ENCODE measurements at places on chromosomes 3 and 15.

GRCh38 chr3:39141171-39141995 lies 12.0 kb downstream of the CSRNP1 start:
- no peak for DNase-seq

DNA sequence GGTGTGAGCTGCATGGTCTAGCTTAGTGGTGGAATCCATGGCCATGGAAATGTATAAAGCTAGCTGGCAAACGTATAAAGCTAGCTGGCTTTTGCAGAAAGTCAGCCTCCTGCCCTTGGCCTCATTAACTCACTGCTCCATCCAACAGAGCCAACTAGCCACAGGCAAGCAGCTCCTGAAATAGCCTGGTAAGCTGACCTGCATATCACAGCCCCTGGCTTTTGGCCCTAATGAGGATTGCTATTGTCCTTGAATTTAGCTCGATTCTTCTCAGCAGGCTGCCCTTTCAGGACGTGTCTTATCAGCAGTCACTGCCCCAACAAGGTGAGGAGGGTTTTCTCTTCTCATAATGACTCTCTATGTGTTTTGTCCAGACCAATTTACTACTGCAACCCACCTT lies 446.8 kb downstream of the WDR72 start:
- DNase-seq: no peak

- DNase-seq: no peak
Observed at GRCh38 chr15:57445872-57446271, 69.6 kb downstream of the CGNL1 start.

DNA sequence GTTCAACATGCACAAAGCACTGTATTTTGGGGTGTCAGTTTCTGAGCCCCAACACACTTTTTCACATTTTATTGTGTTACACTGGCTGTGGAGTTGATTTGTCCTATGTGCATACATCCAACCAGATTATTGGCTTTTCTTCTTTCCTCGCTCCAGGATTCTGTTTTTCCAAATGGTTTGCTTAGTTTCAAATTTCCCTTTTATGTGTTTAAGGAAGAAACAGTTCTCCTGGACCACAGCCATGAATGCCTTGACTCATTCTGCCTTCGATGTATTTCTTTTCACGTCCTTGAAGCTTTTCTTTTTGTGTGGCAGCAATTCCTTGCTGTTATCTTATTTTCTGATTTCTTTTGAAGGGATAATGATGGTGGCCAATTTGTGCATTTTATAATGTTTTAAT lies 53.8 kb downstream of the CACNA2D3 start:
- DNase-seq: no peak

DNA sequence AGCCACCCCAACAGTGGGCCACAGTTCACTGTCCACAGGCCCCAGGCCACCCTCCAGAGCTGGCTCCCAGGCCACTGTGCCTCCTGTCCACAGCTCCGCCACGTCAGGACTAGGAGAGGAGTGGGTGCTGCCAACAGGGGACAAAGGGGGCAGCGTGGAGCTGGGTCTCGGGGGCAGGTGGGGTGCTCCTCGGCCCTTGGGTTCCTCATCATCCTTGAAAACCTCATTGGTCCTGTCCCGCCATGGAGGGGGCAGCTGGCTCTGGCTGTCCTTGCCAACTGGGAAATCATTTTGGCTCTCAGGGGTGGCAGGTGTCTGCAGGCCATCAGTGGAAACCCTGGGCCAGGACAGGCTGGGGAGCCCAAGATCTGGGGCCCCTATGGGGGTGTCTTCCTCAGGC lies 45.2 kb downstream of the ADAMTS7 start:
- no peak for DNase-seq

DNA sequence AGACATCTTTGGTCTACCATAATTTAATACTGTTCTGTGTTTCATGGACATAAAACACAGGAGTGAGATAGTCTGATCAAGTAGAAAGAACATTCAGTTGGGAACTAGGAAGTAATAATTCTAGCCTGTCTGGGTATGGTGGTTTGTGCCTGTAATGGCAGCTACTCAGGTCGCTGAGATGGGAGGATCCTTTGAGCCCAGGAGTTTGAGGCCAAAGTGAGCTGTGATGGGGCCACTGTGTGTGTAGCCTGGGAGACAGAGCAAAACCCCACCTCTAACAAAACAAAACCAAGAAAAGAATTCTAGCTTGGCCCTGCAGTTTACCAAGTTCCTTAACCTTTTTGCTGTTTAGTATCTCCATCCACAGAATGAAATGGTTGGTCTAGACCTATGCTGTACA lies 36.8 kb downstream of the KAT2B start:
- no peak for DNase-seq

DNA sequence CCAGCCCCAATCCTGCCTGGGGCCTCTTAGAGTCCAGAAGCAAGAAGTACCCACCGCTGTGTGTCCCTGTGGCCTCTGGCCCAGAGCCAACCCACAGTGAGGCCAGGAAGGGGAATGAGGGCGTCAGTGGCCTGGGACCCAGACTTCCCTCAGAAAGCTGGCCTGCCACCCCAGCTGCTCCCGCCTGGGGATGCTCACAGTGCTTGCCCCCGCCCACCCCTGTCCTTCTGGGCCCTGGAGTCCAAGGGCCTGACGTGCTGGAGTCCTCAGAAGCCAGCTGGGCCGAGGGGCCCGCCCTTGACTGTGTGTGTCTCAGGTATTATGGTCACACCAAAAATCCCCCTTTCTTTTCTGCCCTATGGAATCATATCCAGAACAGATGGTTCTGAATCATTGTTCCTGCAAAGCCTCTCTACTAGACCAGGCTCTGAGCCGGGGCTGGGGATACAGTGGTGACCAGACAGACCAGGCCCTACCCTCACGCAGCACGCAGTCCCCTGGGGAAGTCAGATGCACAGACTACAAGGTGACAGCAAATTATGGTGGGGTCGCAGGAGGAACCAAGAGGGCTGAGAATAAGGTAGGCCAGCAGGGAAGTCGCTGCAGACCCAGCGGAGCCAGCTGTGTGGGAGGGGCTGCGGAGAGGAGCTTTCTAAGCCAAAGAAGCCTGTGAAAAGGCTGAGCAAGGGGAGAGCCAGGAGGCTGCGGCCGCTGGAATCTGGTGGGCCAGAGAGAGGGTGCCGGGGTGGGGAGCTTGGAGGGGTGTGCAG lies 99.1 kb downstream of the VGLL4 start:
- DNase-seq: no peak

DNA sequence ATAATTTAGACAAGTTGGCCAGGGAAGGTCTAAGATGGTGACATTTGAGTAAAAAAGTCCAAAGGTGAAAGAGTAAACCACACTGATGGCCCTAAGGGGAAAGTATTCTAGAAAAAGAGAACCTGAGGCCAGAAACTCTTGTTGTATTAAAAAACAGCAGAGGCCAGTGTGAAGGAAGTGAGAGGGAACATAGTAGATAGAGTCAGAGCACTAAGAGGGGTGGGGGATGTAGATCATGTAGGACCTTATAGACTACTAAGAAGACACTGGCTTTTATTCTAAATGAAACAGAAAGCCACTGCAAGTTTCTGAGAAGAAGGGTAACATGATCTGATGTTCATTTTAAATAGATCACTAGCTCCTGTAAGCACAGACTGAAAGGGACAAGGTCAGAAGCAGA lies 14.5 kb downstream of the POLQ start:
- no peak for DNase-seq

DNA sequence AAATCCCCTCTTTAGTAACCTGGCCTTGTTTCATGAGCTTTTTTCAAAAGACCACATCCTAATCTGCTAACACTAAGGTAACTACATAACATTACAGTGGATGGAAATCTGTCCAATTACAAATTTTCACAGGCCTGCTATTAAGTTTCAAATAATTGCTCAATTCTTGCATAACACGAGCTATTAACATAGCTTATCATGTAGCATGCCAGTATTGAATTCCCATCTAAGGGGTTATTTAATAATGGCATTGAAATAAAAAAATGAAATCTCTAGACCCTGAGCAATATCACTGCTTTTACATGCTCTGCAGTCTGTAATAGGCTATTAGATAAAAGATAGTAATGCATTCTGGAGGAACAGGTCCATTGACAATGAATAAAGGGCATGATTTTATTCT lies 748.3 kb upstream of the NECTIN3 start:
- DNase-seq: no peak

- no peak for DNase-seq
Observed at GRCh38 chr3:82939491-82940097, 1178.1 kb upstream of the GBE1 start.

DNA sequence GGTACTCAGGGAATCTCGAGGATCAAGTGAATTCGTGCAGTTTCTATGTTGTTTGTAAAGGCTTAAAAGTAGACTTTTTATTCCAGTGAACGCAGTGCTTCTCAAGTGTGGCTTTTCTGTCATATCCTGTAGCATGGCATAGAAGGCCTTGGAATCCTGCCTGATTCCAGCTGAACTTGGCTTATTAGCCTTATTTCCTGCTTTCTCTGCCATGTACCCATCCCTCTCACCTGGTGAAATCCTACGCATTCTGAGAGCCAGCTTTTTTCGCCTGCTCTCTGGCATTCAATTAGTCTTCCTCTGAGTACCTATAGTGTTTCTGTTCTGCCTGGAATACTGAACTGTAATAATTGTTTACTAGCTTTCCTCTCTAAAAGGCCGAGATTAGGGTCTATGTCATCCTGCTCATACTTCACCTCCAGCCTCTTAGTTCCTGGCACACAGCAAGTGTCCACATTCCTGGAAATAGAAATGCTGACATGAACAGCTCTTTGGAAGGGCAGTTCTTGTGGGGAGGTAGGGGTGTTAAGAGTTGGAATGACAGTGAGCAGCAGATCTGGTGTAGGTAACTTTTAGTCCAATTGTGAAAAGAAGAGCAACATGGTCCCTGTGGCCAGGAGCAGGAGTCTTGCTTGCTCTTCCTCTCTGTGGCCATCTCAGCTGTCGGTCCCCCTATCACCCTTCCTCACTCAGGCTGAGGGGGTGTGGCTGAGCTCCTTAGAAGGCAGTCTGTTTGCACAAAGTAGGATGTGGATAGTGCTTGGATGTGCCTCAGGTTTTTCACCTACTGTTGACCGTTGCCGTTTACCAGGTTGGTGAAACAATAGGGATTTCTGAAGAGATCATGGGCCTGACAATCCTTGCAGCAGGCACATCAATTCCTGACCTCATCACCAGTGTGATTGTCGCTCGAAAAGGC lies 30.4 kb downstream of the SLC24A1 start:
- DNase-seq: no peak

GRCh38 chr3:14411166-14411526 lies 8.7 kb downstream of the SLC6A6 start:
- no peak for DNase-seq

GRCh38 chr3:6425289-6425820 lies 435.6 kb upstream of the GRM7 start:
- no peak for DNase-seq

- no peak for DNase-seq
Observed at GRCh38 chr3:112357930-112358780, 25.2 kb downstream of the CD200 start.

DNA sequence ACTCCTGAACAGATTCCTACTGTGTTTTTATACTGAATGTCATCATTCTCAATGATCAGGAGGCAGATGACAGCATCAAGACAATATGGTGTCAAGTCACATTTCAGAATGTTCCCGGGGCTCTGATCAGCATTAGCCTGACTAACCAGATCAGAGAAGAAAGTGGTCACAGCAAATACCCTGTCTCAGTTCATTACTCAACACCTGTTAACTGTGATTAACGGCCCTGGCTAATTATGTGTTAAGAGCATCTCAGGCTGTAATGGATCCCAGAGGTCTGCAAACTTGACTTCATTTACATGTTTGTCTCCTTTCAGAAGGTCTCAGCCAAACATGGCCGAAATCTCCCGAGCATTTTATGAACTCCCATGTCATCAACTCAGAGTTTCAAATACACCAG lies 833.7 kb downstream of the FHIT start:
- DNase-seq: peak; percentile 13

GRCh38 chr3:80754969-80755368 lies 987.2 kb upstream of the ROBO1 start:
- no peak for DNase-seq

DNA sequence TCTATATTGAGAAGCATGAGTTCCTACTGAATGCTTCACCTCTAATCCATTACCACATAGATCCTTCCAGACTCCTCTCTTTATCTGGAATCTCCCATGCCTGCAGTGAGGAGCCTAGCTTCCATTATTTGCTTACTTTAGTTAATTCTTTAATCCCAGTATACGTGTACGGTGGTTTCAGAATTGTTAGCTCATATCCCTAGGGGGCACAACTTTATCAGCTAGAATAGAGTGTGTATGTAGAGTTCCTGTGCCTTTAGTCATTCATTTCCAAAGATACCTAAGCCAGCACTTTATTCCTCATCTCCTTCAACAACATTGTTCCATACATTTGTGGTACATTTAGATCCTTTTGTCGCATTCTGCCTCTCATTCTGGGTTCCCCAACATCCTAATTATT lies 226.0 kb downstream of the TJP1 start:
- DNase-seq: no peak

DNA sequence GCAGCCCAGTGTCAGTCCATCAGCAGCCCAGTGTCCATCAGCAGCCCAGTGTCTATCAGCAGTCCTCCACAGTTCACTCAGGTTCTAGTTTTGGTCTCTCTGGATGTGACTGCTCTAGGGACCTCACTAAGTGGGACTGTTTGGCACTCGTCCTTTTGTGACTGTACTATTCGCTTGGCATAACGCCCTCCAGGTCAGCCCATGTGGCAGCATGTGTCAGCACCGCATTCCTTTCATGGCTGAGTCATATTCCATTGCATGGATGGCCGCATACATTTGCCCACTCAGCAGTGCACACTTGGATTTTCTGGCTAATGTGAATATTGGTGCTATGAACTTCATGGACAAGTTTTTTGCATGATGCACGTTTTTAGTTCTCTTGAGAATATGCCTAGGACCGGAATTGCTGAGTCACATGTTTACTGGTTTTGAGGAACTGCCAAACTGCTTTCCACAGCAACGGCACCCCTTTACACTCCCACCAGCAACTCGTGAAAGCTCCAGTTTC lies 16.4 kb downstream of the CHST13 start:
- no peak for DNase-seq

DNA sequence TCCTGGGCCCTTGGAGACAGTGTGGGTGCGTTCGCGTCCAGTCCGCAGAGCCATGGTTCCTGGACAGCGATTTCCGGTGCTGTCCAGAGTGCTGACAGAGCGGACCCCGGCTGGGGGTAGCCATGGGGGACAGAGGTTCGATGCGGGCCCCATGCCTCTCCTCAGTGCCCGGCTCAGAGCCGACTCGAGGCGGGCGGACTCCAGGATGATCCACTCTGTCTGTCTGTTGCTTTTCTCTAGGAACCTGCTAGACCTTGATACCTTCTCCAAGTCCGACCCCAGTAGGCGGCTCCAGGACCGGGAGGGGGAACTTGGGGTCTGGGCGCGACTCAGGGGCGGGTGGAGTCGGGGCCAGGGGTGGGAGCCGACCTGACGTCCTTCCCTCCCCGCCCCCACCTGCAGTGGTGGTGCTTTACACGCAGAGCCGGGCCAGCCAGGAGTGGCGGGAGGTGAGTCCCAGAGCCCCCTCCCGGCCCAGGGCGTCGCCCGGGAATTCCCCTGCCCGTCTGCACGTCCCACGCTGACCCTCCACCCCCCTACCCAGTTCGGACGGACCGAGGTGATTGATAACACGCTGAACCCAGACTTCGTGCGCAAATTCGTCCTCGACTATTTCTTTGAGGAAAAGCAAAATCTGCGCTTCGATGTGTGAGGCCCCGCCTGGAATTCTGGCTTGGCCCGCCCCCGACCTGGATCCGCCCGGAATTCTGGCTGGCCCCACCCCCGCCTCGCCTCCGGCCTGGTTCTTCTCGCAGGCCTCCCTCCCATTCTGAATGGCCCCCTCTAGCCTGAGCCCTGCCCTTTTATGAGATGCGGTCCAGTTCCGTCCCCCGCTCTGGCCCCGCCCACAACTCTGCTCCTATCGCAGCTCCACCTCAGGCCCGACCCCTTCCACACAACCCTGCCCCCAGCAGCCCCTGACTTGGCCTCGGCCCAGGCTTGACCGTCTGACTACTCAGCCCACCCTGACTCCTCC lies 1.0 kb downstream of the CPNE9 start:
- peak; percentile 85 for DNase-seq

GRCh38 chr3:33787328-33788009 lies 11.0 kb upstream of the PDCD6IP start:
- DNase-seq: peak; percentile 58
